Hindlimb muscle (tissue), 1 donor: ENCODE measurements at places on chromosomes 12 and 14. TPM values are rescaled to one million over a fixed set of nuclear protein-coding genes. Genes with fewer than 3 reads are reported as not detected.

CLEC4E gene
- polyA plus RNA-seq = not detected

SLCO1B1 gene
- not detected for polyA plus RNA-seq

APOF gene
- not detected for polyA plus RNA-seq

CLEC2A gene
- polyA plus RNA-seq = not detected

PXN gene
- polyA plus RNA-seq = 233 TPM

TESPA1 gene
- 1.5 TPM for polyA plus RNA-seq

NEDD1 gene
- 19.2 TPM for polyA plus RNA-seq
